ENCODE measurements at places on chromosomes 13 and 19.

DNA sequence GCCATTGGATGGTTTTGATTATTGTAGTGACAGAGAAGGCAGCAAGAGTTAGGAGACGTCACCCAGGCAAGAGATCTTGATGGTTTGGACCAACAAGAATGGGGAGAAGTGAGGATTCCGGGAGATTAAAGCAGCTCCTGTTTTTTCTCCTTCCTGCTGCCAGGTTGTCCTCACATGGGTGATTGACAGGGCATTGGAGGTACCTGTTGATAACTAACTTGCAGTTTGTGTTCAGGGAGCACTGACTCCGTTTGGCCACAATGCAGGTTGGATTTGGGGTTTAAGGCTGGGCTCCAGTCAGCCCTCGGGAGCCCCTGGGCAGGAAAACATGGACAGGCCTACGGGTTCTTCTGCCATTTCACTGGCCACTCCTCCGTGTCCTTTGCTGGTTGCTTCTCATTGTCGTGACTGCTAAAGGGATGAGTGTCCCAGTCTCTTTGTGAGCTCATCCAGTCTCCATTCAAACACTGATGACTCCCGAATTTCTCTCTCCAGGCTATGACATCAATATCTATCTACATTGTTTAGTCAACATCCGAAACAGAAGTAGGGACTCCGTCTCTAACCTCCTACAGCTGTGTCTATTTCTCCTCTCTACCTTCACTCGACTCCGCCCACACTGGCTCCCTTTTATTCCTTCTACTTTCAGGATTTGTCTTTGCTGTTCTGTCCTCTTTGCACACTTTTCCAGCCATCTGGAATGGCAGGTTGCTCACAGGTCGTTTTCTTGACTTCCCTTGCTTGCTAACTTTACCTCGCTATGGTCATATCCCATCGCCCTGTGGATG lies 1.3 kb upstream of the PTOV1 start:
- H3K4me3 ChIP-seq: peak overlapping the region; percentile 99
- H3K27me3 ChIP-seq: no peaks in the 10 kb centered on the region
- H3K36me3 ChIP-seq: no peaks in the 10 kb centered on the region
- H3K27ac ChIP-seq: peak overlapping the region; percentile 99
- peaks cover 13% of the 10 kb centered on the region for H3K4me1 ChIP-seq

GRCh38 chr19:8310342-8311055 lies 2.3 kb upstream of the CD320 start:
- no peak overlapping the region for H3K27ac ChIP-seq
- H3K36me3 ChIP-seq: peaks cover 4% of the 10 kb centered on the region
- no peak overlapping the region for H3K4me3 ChIP-seq
- no peak for DNase-seq
- no peaks in the 10 kb centered on the region for H3K27me3 ChIP-seq

DNA sequence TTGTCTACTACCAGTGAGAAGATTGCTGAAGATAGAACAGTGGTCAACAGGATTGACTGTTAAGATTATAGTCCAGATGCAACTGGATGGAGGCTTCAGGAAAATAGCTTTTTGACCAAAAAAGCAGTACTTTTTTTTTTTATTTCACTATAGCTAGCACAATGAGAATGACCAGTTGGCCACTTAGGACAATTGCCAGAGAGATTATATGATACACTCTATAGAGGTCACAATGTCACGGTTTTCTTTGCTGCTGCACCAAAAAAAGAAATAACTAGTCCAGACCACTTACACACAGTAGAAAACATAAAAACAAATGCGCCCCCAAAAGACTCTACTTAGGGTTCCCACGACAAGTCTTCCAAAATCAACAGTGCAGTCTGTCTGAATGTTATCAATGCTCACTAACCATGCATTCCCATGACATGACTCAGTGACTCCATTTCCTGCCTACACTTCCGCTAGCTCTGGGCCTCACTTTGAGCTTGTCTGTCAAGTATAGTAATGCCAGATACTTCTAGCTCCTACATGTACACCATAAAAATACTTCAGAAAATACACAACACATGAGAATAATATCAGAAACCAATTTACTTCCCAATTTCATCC lies 209.1 kb upstream of the STARD13 start:
- H3K36me3 ChIP-seq: no peaks in the 10 kb centered on the region
- H3K27me3 ChIP-seq: no peaks in the 10 kb centered on the region
- peaks cover 24% of the 10 kb centered on the region for H3K4me1 ChIP-seq
- peak; percentile 68 for DNase-seq
- no peak overlapping the region for H3K4me3 ChIP-seq

- H3K27ac ChIP-seq: no peak overlapping the region
- H3K27me3 ChIP-seq: peaks cover 18% of the 10 kb centered on the region
- no peaks in the 10 kb centered on the region for H3K36me3 ChIP-seq
- H3K4me3 ChIP-seq: no peak overlapping the region
- no peak for DNase-seq
Observed at GRCh38 chr19:6472713-6473112, 8.6 kb downstream of the CRB3 start.

DNA sequence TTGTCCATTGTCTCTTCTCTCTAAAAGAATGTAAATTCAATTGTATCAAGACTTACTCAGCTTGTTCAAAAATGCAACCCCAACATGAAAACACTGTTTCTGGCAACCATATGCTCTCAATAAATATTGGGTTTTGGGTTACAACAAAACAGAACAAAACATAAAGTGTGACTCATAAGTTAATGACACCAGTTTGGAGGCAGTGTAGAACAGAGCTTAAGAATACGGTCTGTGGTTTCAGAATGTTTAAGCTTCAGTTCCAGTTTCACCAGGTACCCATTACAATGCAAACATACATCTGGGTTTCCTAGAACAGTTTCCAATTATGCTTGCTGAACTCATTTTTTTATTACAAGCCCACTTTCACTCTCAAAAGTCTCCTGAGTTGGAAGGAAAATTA lies 285.8 kb upstream of the PCDH9 start:
- no peaks in the 10 kb centered on the region for H3K4me1 ChIP-seq
- no peak overlapping the region for H3K4me3 ChIP-seq
- no peaks in the 10 kb centered on the region for H3K36me3 ChIP-seq
- H3K27me3 ChIP-seq: no peaks in the 10 kb centered on the region

GRCh38 chr19:12112701-12113100 lies 27.4 kb downstream of the ZNF20 start:
- no peak for DNase-seq
- H3K27me3 ChIP-seq: no peaks in the 10 kb centered on the region
- H3K4me3 ChIP-seq: no peak overlapping the region
- H3K27ac ChIP-seq: no peak overlapping the region
- no peaks in the 10 kb centered on the region for H3K4me1 ChIP-seq
- peaks cover 27% of the 10 kb centered on the region for H3K36me3 ChIP-seq

GRCh38 chr19:33948651-33949335 lies 152.1 kb downstream of the KCTD15 start:
- no peak for DNase-seq
- H3K27me3 ChIP-seq: peaks cover 25% of the 10 kb centered on the region
- H3K36me3 ChIP-seq: no peaks in the 10 kb centered on the region

DNA sequence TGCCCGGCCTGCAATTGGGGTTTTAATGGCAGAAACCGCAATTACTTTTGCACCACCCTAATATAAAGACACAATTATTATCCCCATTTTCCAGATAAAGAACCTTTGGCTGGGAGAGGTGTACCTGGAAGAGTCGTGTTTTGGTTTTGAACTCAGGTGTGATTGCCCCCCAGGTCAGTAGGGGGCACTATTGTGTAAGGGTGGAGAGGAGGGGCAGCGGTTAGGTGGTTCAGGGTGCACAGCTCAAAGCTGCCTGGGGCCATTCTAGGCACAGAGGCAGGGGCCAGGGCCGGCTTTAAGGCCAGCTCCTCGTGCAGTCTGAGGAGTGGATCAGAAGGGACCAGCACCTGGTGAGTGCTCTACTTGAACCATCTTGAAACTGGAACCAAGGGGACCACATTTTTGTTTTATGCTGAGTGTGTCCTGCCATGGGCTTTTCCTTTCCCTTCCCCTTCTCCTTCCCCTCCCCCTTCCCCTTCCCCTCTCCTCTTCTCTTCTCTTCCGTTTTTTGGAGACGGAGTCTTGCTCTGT lies 5.8 kb upstream of the FCGRT start:
- no peaks in the 10 kb centered on the region for H3K36me3 ChIP-seq
- DNase-seq: peak; percentile 57
- no peak overlapping the region for H3K27ac ChIP-seq
- H3K27me3 ChIP-seq: no peaks in the 10 kb centered on the region
- H3K4me3 ChIP-seq: no peak overlapping the region

DNA sequence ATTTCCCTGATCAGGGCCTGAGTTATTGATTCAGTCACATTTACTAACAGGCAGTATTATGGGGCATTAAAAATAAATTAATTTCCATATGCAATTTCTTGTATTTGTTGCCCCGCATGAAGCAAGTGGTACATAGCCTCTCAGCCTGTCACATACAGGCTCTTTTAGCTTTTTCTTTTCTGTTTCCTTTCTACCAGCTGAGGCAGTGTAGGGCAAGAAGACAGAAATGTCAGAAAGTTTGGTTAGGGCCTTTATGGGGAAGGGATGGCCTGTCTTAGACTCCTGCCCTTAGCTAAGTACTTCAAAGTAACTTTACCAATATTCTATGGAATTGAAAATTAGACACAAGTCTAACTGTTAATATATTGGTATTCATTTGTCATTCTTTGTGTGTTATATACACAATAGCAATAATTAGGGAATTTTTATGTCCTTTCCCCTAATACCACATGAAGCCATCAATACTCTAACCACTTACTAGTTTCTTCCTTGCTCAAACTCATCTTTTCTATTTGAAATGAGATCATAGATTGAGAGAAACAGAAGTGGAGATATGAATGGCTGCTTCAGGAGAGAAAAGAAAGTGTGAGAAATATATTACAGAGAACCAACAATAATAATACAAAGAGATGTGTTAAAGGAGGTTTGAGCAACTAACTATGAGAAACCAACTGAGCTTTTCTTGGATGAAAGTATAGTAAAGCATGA lies 669.6 kb downstream of the PCDH17 start:
- H3K27ac ChIP-seq: no peak overlapping the region
- no peak overlapping the region for H3K4me3 ChIP-seq
- H3K4me1 ChIP-seq: no peaks in the 10 kb centered on the region
- no peaks in the 10 kb centered on the region for H3K36me3 ChIP-seq
- no peaks in the 10 kb centered on the region for H3K27me3 ChIP-seq

- DNase-seq: no peak
- no peaks in the 10 kb centered on the region for H3K36me3 ChIP-seq
- H3K27me3 ChIP-seq: no peaks in the 10 kb centered on the region
- H3K4me3 ChIP-seq: no peak overlapping the region
- no peaks in the 10 kb centered on the region for H3K4me1 ChIP-seq
- H3K27ac ChIP-seq: no peak overlapping the region
Observed at GRCh38 chr13:100660761-100661160, 13.8 kb downstream of the TMTC4 start.

- peak; percentile 35 for DNase-seq
- H3K27me3 ChIP-seq: no peaks in the 10 kb centered on the region
- no peak overlapping the region for H3K27ac ChIP-seq
Observed at GRCh38 chr13:38223089-38223488, 126.6 kb upstream of the UFM1 start.

- peaks cover 5% of the 10 kb centered on the region for H3K4me1 ChIP-seq
- peak; percentile 37 for DNase-seq
- H3K36me3 ChIP-seq: no peaks in the 10 kb centered on the region
- H3K27ac ChIP-seq: no peak overlapping the region
Observed at GRCh38 chr13:86922936-86923335, 748.2 kb upstream of the SLITRK5 start.

DNA sequence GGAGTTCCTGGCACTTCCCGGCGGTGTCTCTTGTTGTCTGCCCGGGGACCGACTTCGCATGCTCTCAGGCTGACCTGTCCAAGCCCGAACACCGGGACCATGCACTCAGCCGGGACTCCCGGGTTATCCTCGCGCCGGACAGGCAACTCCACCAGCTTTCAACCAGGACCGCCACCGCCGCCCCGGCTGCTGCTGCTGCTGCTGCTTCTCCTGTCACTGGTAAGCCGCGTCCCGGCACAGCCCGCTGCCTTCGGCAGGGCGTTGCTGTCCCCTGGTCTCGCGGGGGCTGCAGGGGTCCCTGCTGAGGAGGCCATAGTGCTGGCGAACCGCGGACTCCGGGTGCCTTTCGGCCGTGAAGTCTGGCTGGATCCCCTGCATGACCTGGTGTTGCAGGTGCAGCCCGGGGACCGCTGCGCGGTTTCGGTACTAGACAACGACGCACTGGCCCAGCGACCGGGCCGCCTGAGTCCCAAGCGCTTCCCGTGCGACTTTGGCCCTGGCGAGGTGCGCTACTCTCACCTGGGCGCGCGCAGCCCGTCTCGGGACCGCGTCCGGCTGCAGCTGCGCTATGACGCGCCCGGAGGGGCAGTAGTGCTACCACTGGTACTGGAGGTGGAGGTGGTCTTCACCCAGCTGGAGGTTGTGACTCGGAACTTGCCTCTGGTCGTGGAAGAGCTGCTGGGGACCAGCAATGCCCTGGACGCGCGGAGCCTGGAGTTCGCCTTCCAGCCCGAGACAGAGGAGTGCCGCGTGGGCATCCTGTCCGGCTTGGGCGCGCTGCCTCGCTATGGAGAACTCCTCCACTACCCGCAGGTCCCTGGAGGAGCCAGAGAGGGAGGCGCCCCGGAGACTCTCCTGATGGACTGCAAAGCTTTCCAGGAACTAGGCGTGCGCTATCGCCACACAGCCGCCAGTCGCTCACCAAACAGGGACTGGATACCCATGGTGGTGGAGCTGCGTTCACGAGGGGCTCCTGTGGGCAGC lies 661 bp downstream of the FREM2 start:
- H3K27ac ChIP-seq: no peak overlapping the region
- H3K4me1 ChIP-seq: no peaks in the 10 kb centered on the region
- peaks cover 52% of the 10 kb centered on the region for H3K27me3 ChIP-seq
- peak overlapping the region; percentile 63 for H3K4me3 ChIP-seq

- H3K36me3 ChIP-seq: no peaks in the 10 kb centered on the region
- no peak overlapping the region for H3K4me3 ChIP-seq
- H3K4me1 ChIP-seq: no peaks in the 10 kb centered on the region
Observed at GRCh38 chr13:84994582-84994981, 804.6 kb downstream of the SLITRK6 start.

- no peaks in the 10 kb centered on the region for H3K36me3 ChIP-seq
- H3K4me3 ChIP-seq: no peak overlapping the region
- H3K27ac ChIP-seq: no peak overlapping the region
- H3K27me3 ChIP-seq: no peaks in the 10 kb centered on the region
- no peak for DNase-seq
Observed at GRCh38 chr13:76683168-76683567, 203.0 kb downstream of the KCTD12 start.

GRCh38 chr13:113138792-113139551 lies 16.4 kb downstream of the F10 start:
- DNase-seq: no peak
- H3K27me3 ChIP-seq: peaks cover under 1% of the 10 kb centered on the region
- no peaks in the 10 kb centered on the region for H3K4me1 ChIP-seq
- no peak overlapping the region for H3K4me3 ChIP-seq

DNA sequence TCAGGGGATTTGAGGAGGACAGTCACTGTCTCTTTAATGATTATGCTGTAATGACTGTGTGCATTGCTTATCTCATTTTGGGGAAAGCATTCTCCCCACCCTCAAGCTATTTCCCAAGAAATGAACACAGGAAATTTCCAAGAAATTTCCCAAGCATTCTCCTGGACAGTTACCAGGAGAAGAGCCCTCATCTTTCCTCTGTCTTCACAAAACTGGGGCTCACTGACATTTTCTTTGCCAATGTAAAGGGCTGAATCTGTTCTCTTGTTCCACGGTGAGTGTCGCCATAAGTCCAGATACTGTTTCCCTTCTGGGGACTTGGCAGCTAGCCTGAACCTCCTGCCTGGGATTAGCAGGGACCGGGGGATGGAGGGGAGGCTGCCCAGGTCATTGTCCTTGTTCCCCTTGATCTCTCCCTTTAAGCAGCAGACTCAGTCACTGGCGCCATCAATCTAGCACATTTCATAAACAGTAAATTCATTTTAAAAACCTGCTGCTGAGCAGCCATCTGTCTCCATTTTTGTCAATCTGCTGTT lies 172.8 kb downstream of the DNAJC15 start:
- H3K27me3 ChIP-seq: 0 out of 2 replicates have a peak, but pooled peaks cover 8% of the 10 kb centered on the region
- no peak overlapping the region for H3K4me3 ChIP-seq
- DNase-seq: peak; percentile 16
- H3K36me3 ChIP-seq: no peaks in the 10 kb centered on the region
